ENCODE measurements at places on chromosomes 11 and 22.

GRCh38 chr11:69257134-69257533, 36.8 kb upstream of the MYEOV start:
- DNase-seq: no peak

DNA sequence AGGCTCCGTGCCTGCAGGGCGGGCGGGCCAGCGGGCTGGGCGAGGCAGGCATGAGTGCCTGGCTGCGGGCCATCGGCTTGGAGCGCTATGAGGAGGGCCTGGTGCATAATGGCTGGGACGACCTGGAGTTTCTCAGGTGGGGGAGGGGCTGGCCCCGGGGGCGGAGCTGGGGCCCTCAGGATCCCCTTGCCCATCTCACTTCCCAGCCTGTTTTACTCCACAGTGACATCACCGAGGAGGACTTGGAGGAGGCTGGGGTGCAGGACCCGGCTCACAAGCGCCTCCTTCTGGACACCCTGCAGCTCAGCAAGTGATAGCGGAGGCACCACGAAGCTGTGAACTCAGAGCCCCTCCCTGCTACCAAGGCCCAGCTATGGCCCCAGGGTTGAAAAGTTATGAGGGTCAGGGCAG, 5.9 kb downstream of the PHOX2A start:
- peak; percentile 82 for DNase-seq

DNA sequence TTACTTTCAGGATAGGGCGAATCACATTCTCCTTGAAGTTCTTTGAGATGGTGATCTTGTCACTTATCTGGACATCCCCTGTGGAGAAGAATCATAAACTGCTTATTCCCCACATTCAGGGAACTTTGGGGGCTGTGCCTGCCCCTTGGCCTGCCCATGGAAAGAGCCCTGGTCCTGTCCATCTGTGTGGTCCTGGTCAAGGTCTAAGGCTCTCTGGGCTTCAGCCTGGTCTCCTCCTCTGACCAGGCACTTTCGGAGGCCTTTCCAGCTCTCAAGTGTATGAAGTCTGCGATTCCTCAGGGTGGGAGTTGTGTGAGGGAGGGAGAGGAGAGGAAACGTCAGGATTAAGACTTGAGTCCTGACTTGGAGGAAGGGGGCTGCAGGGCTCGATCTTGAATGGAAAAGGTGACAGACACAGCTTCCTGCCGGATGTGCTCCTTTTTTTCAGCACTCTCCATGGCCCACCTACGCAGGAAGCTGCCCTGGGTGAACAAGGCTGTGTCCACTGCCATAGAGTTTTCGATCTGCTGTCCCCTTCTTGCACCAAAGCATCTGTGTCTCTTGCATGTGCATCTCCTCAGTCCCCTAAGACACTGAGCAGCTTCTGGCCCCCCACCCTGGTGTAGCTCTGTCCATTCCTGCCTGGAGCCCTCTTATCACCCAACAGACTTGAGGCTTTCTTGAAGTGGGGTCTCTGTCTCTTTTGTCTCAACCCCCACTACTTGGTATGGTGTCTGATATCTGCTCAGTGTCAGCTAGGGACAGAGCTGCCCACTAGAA, 50.8 kb upstream of the PHOX2A start:
- DNase-seq: no peak

GRCh38 chr11:125931668-125932067, 14.2 kb upstream of the VSIG10L2 start:
- no peak for DNase-seq
